AG09319 (cell line): ENCODE measurements at places on chromosomes 3 and 15.

GRCh38 chr15:99454107-99454809 is 111.5 kb upstream of the MEF2A start:
- DNase-seq: no peak

- DNase-seq: no peak
These were observed 7.2 kb upstream of the MCF2L2 start for GRCh38 chr3:183435661-183436060.

- no peak for DNase-seq
These were observed 47.2 kb downstream of the TMEM212 start for GRCh38 chr3:171890398-171890797.

DNA sequence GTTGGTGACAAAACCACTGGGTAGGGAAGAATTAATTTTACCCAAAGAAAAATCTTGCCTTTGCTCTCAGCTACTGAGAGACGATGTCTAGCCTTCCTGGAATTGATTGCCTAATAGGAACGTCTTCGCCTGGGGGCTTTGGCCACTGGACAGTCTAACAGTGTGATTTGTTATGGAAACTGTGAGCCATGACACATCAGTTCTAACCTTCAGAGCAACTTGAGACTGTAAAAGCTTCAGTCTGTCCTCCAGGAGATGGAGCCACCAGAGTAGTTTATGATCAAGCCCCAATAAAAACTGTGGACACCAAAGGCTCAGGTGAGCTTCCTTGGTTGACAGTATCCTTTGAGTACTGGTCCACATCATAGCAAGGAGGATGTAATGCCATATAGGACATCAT is 235.8 kb upstream of the TMCO5A start:
- DNase-seq: no peak

DNA sequence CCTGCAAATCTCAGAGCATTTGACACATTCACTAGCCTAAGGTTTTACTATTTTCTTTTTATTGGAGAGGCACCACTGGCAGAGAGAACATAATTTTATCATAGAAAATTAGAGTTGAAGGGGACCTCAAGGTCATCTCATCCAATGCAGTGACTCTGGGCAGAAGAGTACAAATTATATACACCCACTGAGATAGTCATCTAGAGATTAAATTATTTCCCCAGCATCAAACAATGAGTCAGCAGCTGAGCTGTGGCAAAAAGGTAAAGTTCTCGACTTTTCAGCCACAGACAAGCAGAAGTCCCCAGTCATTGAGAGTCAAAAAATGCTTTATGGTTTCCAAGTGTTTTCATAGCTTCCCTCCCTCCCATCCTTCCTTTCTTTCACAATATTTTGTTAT is 39.3 kb upstream of the SEMA6D start:
- DNase-seq: no peak

- no peak for DNase-seq
These were observed 428.3 kb downstream of the GABRG3 start for GRCh38 chr15:27399241-27399640.

- no peak for DNase-seq
These were observed 72.0 kb upstream of the LSAMP start for GRCh38 chr3:116517308-116517707.

DNA sequence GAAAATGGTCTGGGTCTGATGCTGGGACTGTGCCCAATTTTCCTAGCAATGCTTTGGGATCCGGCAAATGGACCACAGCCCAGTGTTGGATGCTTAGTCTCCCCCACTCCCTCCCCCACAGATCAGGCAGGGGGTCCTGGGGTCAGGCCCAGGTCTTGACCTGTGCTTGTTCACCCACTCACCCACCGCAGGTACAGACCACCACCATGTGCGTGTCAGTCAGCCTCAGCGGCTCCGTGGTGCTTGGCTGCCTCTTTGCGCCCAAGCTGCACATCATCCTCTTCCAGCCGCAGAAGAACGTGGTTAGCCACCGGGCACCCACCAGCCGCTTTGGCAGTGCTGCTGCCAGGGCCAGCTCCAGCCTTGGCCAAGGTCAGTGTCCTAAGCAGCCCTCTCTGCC is 10.6 kb downstream of the GRM2 start:
- no peak for DNase-seq

DNA sequence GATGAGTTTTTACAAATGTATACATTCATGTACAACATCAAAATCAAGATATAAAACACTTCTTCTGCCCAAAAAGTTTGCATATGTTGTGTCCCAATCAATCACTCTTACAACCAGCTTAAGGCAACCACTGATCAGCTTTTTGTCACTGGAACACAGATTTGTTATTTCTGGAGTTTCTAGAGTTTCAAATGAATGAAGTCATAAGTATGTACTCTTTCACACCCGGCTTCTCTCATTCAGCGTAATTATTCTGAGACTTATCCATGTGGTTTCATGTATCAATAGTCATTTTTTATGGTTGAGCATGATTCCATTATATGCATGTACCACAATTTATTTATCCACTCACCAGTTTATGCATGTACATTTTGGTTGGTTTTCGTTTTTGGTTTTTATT is 53.0 kb upstream of the CORO2B start:
- no peak for DNase-seq

DNA sequence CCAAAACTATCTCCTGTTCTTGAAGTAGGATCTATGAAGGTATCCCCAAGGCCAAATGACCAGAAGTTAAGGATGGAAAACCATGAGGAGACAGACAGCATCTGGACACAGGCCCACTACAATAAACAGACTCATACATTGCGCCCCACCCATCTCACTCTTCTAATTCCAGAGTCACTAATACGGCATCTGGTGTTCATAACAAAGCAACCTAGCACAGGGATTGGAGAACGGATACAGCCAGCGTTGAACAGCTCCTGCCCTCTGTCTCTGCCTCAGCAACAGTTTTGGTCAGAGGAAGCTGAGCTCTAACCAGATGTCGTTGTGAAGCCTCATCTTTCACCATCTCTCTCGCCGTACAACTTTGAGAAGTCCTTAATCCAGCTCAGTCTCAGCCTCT is 44.5 kb upstream of the CCDC80 start:
- DNase-seq: peak; percentile 81

DNA sequence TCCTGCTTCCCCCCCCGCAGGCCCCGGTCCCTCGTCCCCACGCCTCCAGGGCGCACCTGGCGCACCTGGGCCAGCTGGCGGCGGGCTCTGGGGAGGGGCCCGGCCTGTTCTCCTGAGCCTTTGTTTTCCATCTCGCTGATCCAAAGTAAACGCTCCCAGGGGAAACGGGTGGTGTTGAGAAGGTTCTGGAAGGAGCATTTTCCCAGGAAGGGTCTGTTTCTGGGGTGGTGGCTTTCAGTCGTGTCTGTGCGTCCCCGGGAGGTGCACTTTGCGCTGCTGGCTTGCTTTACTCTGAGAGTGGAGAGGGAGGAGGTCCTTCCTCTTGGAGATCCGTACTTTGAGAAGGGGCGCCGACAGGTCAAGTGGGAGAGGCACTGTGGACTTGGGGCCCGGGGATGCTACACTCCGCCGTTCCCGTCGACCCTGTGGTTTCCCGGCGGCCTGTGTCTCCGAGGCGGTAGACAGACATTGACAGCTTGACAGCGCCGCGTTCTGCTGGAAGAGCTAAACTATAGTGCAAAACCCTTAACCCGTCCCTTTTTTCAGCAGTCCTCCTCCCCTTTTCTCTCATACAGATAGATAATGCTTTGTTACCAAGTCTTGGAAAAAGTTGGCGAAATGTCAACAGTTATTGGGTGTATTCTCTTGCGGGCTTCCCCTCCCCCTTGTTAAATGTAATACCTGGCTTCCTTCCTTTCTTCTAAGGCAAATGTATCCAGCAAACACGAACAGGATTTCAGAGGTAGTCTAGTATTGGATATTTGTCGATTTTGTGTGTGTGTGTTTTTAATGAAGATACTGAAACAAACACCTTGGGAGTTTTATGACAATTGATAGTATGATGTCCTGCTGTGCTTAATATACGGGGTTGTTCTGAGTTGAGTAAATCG is 6.5 kb downstream of the TPM1 start:
- no peak for DNase-seq

GRCh38 chr3:14687360-14687759 is 12.4 kb downstream of the C3orf20 start:
- DNase-seq: no peak

GRCh38 chr3:131900891-131901290 is 133.9 kb downstream of the CPNE4 start:
- DNase-seq: no peak

GRCh38 chr3:115520651-115521245 is 102.6 kb upstream of the GAP43 start:
- DNase-seq: no peak

GRCh38 chr3:119831022-119831421 is 49.1 kb downstream of the NR1I2 start:
- no peak for DNase-seq

DNA sequence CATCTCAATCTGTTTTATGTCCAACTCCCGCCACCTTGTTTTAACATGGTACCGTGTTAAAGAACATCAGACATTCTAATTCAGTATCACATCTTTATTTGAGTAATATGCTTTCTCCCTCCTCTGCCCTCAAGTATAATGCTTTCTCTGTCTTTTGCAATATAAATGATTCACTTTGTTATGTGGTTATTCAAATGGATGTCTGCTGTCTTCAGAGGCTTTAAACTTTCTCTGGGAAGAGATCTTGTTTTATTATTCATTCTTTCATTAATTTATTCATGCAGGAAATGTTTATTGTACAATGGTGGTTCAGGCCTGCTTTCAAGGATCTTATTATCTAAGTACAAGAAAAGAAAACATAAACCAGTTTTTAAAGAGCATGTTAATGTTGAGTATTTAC is 57.1 kb downstream of the RAP2B start:
- DNase-seq: no peak

- DNase-seq: no peak
These were observed 20.7 kb downstream of the HGD start for GRCh38 chr3:120661106-120661905.

GRCh38 chr3:99789011-99789721 is 28.5 kb upstream of the CMSS1 start:
- DNase-seq: peak; percentile 18

DNA sequence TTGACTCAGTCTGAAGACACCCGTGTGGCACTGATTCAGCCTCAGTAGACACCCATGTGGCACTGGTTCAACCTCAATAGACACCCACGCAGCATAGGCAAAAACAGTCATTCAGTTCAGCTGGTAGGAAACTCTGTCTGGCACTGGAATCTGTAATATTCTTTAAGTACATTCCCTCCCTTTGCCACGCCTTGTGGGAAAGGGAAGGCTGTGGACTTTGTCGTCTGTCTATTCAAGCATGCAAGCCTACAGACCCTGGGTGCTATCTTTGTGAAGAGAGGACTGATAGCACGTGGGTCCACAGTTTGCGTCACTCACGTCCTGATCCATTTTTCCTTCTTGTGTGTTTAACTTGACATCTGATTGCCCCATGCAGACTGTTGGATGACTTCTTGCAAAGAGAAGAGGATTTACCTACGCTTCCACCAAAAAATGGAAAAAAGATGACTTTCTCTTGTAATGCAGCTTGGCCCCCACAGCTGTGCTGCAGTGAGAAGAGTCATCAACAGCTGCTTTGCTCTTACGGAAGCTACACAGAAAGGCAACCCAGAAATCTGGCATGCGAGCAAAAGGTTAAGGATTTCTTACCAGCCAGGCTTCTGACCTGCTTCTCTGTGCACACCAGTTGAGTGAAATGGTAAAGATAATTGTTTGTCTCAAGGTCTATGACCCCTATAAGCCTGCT is 278.1 kb downstream of the ULK4 start:
- DNase-seq: no peak

- DNase-seq: no peak
These were observed 7.0 kb downstream of the CMTM6 start for GRCh38 chr3:32495609-32496008.

GRCh38 chr3:111904376-111905241 is 45.5 kb downstream of the PHLDB2 start:
- DNase-seq: peak; percentile 70

- no peak for DNase-seq
These were observed 1.1 kb downstream of the SEC13 start for GRCh38 chr3:10319804-10320203.

- DNase-seq: no peak
These were observed 3.3 kb upstream of the WNT5A start for GRCh38 chr3:55490276-55490913.

DNA sequence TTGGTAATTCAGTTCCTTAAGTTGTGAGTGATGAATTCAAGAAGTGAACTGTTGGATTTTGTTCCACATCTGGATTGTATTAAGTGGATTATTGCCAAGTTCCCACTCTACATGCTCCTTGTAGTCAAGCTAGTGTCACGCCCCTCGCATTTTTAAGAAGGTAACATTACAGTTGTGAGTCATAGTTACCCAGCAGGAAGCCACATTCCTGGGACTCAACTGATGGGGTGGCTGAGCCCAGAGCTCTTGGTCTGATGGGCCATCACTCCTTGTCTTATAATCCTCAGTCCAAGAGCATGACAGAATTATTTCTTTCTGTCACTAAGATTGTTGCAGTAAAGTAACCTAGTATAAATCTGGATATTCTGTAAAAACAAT is 102.7 kb downstream of the PTPRG start:
- DNase-seq: peak; percentile 95

- DNase-seq: no peak
These were observed 208.0 kb downstream of the ERC2 start for GRCh38 chr3:56260262-56260661.

- DNase-seq: no peak
These were observed 83.9 kb upstream of the MEF2A start for GRCh38 chr15:99481951-99482230.

DNA sequence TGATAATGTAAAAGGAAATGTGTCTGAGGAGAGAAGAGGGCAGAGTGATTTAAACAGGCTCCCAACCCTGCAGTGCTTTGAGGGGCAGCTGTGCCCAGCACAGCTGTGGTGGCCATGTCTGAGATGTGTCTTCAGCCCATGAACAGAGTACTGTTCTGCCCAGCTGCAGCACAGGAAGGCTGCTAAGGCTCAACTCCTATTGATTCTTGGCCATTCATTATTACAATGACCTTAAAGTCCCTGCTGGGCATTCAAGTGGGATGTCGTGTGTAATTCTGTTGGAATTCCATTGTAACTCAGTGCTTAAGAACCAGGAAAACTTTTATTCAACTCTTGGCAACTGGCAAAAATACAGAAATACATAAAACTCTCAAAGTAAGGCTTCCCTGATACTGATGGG is 229.3 kb downstream of the MCTP2 start:
- DNase-seq: no peak
